ENCODE measurements at places on chromosomes 2 and 18. TPM values are rescaled to one million over a fixed set of nuclear protein-coding genes. Genes with fewer than 3 reads are reported as not detected.

The CROCC2 gene
- not detected for total RNA-seq

- DNase-seq = no peak
Measured at GRCh38 chr2:70125498-70125898, 38.2 kb downstream of the PCBP1 start.

DNA sequence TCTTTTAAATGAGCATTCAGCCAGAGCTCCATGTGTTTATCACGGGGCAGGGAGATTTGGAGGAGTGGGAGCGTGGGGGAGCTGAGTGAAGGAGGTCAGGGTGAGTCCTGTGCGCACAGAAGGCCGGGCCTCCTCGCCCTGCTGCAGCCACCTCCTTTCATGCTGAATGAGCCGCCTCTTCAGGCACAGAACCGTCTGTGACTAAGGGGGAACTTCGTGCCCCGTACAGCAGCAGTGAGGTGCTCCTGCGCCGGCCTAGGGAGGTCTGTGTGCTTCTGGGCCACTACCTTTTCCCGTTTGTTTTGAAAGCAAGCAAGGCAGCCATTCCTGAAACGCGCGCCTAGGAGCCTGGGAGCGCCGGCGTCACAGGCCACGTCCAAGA is 27.1 kb upstream of the ZNF516 start:
- no peak for DNase-seq

The ABCB11 gene
- 0.04 TPM for total RNA-seq

- no peak for DNase-seq
Measured at GRCh38 chr2:117108741-117109267, 705.7 kb upstream of the DDX18 start.

The IL1RL1 gene
- total RNA-seq = not detected

The TEX44 gene
- total RNA-seq = not detected

DNA sequence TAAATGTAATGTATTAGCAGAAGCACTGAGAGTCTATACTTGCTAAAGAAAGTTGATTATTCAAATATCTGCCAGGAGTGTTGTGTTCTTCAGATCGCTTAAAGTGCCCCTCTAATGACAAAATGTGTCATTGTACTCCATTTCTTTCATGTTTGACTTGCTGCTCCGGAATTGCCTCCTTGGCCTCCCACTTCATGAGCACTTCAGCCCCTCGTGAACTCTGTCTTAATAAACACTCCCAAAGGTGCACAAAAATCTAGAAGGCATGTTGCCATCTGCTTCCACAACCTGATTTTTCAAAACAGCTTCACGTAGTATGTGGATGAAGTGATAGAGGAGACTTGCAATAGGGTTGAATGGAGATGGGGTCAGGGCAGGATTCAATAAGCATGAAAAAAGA is 396.1 kb downstream of the TDRD15 start:
- no peak for DNase-seq

DNA sequence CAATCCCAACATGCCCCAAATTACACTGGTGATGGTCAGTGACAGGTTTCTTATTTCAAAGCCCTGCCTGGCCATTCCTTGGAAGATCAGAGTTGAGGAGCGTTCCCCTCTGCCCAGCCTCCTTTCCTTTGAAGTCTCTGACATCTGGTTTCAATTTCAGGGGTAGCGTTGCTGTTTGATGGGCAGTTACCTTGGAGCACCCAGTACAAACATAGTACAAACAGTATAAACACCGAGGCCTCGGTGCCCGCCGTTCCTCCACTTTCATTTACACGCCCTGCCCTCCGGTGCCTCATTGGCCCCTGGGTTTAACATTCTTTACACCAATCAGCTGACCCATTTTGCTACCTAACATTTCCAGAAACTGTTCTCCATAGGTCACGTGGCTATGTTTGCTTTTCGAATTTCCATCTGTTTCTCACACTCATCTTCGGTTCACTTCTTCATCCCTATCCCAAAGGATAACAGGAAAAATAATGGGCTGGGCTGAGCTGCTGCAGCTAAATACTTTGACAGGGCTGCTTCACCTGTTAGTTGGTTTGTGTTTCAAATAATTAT is 65.6 kb downstream of the NRP2 start:
- DNase-seq = no peak

All from OCI-LY7 (cell line).